Bone marrow (tissue), 2 donors: ENCODE measurements at places on chromosomes 3 and 15.

- DNase-seq, result no peak
Measured at GRCh38 chr15:90870354-90871138, 2.2 kb downstream of the FURIN start.

DNA sequence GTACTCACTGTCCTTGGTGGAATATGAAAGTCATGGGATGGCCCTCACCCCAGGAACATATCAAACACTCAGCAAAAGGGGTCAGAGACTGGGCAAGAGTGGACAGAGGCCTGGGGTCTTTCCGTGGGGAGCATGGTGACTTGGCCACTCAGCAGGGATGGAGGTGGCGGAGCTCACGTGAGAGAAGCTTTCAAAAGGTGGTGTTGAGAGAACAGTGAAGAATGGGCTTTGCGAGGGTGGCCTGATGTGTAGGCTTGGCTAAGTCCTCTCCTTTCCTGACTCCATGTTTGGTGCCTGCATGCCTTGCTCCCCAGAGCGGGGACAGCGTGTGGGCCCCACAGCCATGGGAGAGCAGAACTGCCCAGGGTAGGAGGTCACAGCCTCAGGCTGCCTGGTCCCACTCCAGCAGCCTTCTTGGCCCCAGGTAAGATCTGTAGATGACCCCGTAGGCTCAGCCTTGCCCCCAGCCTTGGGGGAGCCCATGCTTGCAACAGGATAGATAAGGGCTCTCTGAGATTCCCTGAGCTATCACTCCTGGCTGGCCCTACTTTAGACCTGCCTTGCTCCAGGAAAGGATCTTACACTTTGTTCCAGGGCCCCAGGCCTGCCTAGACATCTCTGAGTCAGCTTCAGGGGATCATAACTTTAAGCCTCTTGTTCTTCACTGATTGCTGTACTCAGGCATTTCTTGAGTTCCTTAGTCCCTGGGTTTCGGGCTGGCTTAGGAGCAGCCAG lies 17.0 kb downstream of the RPLP1 start:
- no peak for DNase-seq

DNA sequence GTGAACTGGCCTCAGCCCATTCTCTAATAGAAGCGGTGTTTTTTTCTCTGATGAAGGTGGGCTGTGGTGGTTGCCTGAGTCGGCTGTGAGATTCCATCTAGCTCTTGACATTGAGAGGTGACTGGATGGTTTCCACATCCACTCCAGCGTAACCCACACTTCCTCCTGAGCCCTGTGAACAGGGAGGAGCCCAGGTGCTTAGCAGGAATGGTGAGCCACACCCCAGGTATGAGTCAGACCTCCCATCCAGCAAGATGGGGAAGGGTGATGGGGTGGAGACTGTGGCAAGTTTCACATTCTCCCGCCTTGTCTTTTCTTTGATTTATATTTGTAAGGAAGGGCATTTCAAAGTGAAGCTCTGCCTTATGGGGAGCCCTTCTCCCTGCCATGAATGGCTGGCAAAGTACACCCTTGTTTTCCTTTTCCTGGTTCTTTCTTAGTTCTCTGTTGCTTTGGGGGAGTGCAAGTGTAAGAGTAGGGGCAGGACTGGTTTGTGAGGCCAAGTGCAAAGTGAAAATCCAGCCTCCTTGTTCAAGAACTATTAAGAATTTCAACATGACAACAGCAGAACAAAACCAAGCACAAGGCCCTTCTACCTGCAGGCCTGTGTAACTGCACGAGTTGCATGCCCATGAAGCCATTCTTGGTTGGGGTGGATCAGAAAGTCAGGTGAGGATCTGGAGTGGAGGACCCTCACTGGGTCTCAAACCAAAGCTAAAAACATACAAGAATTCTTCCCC lies 4.6 kb upstream of the TPRG1 start:
- no peak for DNase-seq

DNA sequence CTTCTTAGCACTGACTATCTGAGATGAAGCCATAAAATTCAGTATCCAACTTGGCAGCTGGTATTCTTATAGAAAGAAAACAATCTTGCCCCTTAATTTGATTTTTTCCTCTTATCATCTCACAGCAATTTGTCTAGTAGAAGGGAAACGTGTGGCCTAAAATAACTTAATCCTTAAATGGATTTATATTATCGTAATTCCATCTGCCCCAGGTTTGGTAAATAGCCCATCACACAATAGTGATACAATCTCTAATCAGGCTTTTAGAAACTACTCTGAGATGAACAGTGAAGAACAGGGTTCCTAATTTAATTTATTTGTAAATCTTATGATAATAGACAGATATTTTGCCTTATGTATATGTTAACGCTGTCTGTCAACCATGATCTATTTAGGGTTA lies 24.8 kb downstream of the PEX5L start:
- no peak for DNase-seq

DNA sequence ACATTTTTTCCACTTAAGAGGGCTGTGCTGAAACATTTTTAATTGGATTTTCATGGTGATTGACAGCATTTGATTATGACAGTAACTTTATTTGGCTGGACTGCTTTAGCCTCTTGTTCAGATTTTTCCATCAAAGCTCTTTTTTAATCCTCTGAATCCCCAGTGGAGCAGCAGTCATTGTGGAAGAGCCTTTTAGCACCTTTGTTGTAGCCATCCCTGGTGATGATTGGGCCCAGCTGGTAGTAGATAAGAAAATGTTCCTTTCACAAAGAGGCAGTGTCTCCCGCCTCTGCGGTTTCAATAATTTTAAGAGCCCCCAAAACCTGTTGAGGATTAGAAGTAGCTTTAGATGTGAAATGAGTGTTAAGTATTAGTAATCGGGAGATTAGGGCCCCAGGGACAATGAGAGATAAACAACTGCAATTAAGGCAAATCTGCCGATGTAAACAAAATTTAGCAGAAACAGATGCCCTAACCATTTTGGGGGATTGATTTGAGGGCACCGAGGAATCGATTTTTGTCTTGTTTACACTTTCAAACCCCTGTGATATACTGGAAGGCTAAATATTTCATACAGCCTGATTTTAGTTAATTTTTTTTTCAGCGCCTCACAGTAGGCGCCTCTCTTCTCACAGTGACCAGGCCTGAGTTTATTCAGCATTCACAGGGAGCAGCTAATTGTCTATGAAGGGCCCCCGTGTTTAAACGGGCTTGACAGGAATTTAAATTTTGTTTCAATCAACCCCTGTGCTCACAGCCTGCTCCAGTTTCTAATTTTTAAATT lies 43.2 kb upstream of the SKOR1 start:
- no peak for DNase-seq

DNA sequence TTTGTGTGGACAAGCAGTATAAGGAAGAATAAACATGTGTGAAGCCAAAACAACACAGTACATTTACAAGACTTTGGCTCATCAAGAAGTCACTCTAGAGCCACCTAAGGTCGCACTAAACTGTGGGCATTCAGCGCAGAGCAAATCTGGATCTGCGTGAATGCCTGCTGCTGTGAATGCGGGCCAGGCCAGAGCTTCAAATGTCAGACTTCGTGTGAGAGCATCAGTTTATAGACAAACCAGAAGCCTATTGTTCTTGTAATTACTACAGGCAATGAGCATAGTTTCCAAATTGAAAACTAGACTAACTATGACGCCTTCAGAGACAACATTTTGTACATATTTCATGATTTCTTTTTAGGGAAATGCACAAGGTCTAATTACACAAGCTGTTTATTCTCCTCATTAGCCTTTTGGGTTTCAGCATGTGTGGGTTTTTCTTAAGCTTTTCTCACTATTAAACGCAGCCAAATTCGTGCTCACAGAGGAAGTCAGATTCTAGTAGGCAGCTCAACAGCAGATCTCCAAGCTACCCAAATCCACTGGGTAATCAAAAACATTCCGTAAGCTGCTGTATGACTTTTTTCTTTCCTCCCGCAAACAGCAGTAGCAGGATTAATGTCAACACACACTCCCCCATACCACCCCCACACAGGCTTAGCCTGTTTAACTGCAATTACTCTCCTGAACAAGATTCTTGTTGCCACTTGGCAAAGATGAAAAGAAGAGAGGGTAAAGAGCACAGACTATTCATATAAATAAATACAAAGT lies 84.5 kb upstream of the SETMAR start:
- no peak for DNase-seq

- DNase-seq, result no peak
Measured at GRCh38 chr3:101050046-101050445, 56.8 kb upstream of the ABI3BP start.

DNA sequence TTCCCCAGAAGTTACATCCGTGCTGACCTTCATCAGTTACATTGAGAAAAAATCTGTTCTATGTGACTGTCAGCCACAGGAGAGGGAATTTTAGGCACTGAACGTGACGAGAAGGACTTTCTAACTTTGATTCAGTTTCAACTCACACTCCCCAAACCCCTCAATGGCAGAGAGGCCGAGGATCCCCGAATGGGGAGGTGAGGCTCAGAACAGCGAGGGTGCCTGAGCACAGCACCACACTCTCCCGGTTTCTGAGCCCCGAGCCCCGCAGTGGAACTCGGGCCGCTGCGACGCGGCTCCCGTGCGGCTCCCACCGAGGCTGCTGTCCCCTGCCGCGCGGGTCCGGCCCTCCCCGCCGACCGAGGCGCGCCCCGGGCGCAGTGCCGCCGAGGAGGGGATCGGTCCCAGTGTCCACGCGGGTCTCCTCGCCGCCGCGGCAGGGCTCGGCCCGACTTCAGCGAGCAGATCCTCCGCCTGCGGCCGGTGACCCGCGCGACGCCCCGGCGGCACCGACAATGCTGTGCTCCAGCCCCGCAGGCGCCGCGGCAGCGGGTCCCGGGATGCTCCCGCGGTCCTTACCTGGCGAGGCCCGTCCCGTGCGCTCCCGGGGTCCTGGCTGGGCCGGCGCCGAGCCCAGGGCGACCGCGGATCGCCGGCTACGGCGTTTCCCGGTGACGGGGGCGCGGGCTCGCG lies 439 bp downstream of the CTXND1 start:
- DNase-seq, result no peak

GRCh38 chr3:151979906-151980305 lies 106.5 kb downstream of the SUCNR1 start:
- DNase-seq, result peak; percentile 12

DNA sequence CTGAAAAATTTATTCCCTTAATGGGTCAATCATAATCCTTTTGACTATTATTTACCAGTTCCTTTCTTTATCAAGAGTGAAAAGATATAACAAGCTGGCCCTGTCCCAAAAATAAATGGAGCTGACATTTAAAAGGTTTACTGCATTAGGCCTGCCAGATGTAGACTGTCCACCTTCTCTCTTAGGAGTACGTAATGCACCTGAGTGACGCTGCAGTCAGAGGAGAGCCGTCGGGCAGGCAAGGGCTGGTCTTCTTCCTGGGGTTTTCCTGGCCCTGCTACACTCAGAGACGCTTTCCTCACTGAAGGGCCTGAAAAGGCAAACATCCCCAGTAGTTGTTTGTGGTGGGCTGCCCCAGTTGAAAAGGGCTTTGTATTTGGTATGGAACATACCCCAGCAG lies 27.6 kb downstream of the NEK4 start:
- no peak for DNase-seq
